Fibroblast of skin of right quadriceps (primary cell): ENCODE measurements at places on chromosomes 4 and X.

DNA sequence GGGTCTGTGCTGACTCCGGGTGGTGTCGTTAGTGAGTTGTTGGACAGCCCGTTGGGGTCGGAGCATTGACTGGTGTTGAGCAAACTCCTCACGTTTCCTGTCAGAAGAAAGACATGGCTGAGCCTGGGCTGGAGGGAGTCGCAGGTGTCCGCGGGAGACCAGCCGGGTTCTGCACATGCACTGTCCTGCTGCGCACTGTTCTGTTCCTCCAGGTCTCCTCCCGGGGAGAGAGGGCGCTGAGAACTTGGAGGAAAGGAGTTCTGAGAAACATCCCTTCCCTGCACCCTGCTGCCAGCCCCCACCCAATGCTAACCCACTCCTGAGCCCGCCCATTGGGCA, 1.1 kb downstream of the ZNF141 start:
- no peak for DNase-seq

GRCh38 chr4:77593101-77593500, 12.5 kb upstream of the CXCL13 start:
- DNase-seq = no peak

DNA sequence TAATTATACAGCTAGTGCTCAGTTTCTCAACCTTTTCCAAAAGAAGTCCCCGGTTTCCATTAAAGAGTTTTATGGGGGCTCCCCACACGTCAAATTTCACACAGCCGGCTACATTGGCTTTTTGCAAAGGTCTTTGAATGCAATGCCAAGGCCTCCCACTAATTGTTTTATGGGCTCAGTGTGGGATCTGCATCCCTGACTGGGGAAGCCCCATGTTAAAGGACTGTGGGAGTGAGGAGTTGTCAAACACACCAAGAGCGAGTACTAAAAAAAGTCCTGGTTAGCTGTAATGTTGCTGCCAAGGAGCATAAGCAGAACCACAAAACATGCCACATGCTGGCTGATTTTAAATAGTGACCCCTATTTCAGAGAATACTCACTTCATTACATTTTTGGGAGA, 162.6 kb downstream of the BMPR1B start:
- DNase-seq = no peak

- no peak for DNase-seq
These were observed 133.6 kb downstream of the CPE start for GRCh38 chr4:165512424-165512823.

- DNase-seq = peak; percentile 97
These were observed 10.3 kb upstream of the CXCL2 start for GRCh38 chr4:74109116-74109869.

DNA sequence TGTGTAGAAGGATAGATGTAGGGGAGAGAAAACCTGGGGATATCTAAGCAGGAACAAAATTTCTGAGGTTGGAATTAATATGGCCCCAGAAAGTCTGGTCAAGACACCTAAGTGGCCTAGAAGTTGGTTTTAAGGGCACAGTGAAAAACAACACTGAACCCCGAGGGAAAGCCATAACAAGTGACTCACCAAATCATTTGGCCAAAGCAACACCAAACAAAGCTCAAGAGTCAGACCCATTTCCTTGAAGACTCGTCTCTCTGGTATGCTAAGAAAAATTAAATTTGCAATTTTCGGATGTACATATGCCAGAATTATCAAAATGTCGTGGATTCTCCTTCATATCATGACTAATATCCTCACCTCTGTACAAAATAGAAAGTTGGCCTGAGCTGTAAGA, 162.9 kb downstream of the SMIM20 start:
- peak; percentile 28 for DNase-seq

DNA sequence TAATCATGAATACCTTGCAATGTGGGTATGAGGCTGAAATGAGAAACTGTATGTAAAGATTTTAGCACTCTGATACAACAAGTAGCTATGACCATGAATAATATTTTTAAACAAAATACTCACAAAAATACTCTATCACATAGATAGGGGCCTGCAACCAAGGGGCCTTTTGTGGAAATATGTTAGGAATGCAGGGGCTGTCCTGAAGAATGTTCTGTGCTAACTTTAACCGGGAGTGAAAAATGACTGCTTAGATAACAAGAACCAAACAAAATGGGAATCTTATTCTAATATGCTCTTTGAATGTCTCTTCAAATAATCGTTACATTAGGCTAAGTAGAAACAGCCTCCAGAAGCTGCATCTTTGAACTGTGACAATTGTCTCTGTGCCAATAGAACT, 37.9 kb upstream of the GYPA start:
- no peak for DNase-seq

DNA sequence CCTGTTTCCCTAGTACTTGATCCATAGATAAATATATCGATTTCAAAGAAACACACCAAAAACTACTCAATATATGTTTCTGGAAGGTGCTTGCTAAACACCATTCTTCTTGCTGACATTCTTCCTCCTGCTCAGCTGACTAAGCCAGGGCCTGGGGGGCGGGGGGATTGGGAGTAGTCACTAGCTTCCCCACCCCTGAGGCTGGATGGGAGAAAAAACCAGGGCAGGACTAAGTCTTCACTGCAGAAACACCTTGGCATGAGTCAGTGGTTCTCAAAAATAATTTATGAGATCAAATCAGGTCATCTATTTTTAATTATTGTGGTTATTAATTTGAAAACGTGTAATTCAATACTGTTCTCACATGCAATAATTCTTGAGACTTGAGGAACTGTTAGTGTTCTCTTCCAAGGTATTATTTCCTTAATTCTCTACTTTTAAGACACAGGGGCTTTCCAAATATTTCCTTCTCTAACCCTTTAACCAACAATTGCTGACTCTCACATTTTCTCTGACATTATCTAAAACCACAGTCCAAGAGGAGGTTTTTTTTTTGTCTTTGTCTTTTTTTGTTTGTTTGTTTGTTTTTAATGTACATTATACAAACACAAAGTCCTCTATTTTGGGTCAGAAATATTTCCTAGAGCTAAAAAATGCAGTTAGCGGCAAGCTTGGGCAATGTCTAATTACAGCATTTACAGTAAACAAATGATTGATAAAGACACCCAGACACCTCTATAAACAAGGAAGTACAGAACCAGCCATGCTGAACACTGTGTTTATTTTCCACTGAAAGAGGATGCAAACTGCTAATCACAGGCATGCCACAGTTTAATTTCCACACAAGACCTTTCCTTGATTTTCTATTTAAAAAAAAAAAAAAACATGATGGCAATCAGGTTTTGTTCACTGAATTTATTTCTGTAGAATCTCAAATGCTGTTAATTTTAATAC, 120.3 kb upstream of the USP9X start:
- DNase-seq = no peak

GRCh38 chr4:19803406-19803805, 448.3 kb upstream of the SLIT2 start:
- DNase-seq = peak; percentile 22

GRCh38 chr4:56197387-56197786, 189.9 kb downstream of the AASDH start:
- peak; percentile 60 for DNase-seq

GRCh38 chr4:169314906-169315305, 44.1 kb upstream of the SH3RF1 start:
- DNase-seq = peak; percentile 68

DNA sequence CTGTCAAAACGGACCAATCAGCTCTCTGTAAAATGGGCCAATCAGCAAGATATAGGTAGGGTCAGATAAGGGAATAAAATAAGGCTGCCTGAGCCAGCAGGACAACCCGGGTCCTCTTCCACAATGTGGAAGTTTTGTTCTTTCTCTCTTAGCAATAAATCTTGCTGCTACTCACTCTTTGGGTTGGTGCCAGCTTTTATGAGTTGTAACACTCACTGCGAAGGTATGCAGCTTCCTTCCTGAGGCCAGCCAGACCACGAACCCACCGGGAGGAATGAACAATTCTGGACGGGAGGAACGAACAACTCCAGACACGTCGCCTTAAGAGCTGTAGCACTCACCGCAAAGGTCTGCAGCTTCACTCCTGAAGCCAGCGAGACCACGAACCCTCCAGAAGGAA, 287.8 kb downstream of the RAPGEF2 start:
- DNase-seq = peak; percentile 99

DNA sequence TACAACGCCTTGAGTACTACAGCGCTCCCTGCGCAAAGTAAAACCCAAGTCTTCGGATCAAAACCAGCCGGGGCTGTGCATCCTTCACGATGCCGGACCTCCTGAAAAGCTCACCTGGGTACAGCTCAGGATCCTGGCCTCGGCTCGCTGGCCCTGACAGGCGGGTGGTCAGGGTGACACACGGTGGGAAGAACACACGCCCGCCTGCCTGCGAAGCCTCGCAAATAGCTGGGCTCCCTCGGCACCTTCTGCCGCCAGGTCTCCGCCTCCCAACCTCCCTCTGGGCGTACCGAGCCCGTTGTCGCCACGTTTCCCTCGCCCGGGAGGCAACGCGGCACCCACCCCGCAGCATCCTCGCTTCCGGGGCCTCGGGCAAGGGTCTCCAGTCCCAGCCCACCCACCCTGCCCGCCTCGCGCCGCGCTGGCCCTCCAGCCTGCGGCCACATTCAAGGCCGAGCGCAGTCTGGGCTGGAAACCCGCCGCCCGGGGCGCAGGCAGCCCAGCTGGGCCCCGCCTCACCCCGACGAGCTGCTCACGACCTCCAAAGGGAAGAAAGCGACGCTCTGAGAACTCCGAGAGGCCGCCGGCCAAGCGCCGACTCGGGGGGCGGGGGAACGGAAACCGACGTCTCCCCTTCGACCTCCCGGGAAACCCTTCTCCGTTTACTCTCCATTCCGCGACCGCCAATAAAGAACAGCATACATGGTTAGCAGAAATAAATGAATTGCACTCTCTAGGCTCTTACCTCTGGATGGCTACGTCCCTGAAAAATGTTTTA, 511 bp downstream of the PPM1K start:
- peak; percentile 56 for DNase-seq

DNA sequence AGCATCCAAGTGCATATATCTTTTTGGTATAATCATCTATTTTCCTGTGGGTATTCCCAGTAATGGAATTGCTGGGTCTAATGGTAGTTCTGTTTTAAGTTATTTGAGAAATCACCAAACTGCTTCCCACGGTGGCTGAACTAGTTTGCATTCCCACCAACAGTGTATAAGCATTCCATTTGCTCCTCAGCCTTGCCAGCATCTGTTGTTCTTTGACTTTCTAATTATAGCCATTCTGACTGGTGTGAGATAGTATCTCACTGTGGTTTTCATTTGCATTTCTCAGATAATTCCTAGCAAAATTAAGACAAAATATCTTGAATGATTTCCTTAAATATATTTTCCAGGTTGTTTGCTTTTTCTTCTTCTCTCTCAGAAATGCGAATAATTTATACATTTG, 341.1 kb downstream of the GBA3 start:
- peak; percentile 91 for DNase-seq

- no peak for DNase-seq
These were observed 132.9 kb upstream of the IGFBP7 start for GRCh38 chr4:57243076-57243475.

- no peak for DNase-seq
These were observed 430.5 kb upstream of the POU3F4 start for GRCh38 chrX:83077606-83078005.

DNA sequence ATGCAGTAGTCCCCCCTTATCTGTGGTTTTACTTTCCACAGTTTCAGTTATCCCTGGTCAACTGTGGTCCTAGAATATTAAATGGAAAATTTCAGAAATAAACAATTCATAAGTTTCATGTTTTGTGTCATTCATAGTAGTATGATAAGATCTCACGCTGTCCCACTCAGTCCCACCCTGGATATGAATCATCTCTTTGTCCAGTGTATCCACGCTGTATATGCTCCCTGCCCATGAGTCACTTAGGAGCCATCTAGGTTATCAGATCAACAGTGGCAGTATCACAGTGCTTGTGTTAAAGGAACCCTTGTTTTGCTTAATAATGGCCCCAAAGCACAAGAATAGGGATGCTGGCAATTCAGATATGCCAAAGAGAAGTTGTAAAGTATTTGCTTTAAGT, 16.2 kb upstream of the SYTL4 start:
- no peak for DNase-seq

GRCh38 chr4:47084111-47084510, 52.7 kb downstream of the GABRB1 start:
- no peak for DNase-seq

GRCh38 chrX:41723826-41724225, at the start of gene GPR82:
Gene GPR82, plus strand, starts transcription at chrX:41724181. Its CDS starts 2,846 bp downstream, at chrX:41727027.
- DNase-seq = no peak

DNA sequence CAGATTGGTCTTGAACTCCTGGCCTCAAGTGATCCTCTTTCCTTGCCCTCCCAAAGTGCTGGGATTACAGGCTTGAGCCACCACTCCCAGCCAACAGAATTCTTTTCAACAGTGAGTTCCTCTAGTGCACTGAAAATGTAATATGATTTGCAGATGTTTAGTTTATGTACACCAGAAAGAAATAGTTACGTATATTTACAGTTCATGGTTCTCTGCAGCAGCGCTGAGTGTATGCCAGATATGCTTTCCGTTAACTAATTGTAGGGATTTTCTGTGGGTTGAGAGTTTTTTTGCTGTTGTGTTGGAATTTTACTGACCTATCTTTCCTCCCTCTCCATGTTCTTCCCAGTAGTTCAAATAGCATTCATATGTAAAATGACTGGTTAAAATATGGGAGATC, 44.0 kb downstream of the GAB1 start:
- peak; percentile 42 for DNase-seq

DNA sequence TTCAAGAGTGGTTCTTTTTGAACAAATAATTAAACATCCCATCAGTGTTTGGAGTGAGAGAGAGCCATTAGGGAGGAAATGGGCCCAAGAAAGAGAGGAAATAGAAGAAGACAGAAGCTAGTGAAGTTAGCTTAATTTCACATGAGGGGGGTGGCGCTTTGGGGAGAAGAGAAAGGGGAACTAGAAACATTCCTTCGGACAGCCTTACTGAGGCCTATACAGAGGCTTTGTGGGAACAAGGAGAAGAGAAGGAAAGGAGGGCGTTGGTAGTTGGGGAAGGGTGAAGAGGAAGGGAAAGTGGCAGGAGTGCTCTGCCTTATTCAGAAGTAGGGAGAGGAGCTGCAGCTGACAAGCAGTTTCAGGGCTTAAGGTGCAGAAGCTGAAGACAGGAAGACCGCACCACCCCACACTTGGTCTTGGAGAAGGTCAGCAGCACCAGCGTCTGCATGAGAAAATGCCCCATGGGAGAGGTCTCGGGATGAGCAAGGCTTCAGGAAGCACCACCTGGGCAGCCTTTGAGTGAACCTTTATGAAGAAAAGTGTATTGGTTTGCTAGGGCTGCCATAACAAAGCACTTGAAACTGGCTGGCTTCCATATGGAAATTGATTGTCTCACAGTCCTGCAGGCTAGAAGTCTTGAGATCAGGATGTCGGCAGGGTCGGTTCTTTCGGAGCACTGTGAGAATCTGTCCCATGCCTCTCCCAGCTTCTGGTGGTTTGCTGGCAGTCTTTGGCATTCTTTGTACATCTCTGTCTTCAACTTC, 85.1 kb downstream of the KIT start:
- no peak for DNase-seq
